ENCODE measurements at places on chromosomes 7 and 10.

DNA sequence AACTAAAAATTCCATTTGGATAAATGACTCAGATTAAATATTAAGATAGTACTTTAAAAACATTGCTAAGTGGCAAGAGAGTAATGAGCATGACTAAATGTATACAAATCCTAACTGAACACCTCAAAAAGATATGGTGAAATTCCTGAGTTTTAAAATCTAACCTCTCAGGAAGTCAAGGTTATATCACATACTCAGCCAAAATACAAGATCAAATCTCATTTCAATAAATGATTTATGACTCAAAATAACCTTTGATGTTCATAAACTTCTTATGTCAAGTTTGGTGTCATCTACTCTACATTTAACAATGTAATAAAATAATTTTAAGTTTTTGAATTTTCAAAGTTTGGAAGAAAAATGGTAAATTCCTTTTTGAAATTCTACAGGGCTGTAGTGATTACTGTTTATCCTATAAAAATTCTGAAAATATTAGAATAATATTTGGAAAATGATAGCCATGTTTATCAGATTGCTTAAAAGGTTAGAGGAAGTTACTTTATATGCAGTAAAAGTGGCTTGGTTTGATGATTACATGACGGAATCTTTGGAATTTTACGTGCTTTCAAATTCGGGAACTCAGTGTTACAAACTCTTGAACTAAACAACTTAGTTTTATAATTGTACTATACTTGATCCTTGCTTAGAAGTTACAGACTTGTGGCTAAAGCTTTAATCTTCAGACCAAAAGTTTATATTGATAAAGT is 43.7 kb downstream of the ASZ1 start:
- no peak for DNase-seq

GRCh38 chr7:104772405-104773345 is 241.3 kb upstream of the KMT2E start:
- DNase-seq: no peak

- no peak for DNase-seq
Measured at GRCh38 chr7:129438839-129439651, 4.8 kb downstream of the STRIP2 start.

- DNase-seq: peak; percentile 83
Measured at GRCh38 chr10:113494761-113495160, 58.1 kb upstream of the HABP2 start.

GRCh38 chr10:68871105-68871711 is 29.9 kb upstream of the DDX50 start:
- peak; percentile 35 for DNase-seq

GRCh38 chr7:92115821-92116220 is 18.5 kb downstream of the CYP51A1 start:
- DNase-seq: no peak

DNA sequence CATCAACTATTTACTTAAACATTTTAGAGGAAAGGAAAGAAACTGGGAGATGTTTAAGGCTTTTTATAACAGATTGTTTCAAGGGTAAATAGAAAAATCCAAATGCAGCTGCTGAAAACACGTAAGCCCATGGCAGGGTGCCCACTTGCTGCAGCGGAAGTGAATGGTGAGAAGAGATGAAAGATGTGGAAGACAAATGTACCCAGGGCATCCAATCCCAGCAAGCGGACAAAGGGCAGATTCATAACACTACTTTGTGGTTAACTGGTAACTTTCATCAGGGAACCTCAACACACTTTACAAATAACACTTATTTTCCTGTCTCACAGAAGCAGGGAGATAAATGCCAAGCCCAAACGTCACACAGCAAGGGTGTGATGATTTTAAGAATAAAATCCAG is 358.4 kb downstream of the KCNMA1 start:
- peak; percentile 82 for DNase-seq

- DNase-seq: no peak
Measured at GRCh38 chr10:131269776-131270460, 41.6 kb downstream of the TCERG1L start.

DNA sequence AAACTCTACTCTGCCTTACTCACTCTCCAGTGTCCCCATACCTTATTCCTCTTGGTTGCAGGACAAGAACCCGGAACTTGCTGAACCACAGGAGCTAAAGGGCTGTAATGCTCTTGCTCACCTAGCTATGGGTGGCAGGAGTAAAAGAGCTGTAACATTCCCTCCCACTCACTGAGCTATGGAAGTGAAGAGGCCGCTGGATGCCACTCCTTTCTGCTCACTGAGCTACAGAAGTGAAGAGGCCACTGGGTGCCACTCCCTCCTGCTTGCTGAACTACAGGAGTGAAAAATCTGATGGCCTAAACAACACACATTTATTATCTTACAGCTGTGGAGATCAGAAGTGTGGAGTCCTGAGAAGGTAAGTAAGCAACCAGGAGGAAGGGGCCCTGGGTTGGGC is 17.5 kb downstream of the MRPS24 start:
- no peak for DNase-seq

GRCh38 chr7:117012284-117012683 is 59.0 kb downstream of the ST7 start:
- no peak for DNase-seq

DNA sequence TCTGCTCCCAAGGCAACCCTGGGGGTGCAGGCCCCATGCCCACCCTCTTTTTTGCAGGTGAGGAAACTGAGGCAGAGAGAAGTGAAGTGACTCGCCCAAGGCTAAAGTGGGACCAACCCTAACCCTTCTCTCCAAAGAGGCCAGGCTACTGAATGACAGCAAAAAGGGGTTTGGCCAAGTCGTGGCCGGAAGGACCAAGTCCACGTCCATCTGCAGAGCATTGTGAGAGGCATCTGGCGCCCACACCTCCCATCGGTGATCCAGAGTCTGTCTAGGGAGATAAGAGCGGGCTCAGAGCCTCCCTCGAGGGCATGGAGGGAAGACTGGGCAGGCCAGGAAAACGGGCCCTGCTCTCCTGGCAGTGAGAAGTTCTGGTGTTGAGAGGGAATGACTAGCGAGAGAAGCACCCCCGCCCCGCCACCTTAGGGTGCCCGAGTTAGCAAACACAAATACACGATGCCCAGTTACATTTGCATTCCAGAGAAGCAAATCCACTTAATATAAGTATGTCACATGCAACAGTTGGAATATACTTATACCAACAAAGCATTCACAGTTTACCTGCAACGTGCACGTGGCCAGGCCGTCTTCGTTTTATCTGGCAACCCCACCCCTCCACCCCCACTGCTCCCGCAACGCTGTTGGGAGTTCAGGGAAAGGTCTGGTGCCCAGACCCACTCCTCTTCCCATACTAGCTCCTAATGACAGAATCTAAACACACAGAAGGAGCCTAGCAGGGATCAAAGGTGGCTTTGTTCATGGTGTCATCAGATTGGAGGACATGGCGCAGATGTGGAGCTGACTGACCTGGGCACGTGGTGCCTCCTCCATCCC is 124.9 kb downstream of the OAT start:
- DNase-seq: no peak

DNA sequence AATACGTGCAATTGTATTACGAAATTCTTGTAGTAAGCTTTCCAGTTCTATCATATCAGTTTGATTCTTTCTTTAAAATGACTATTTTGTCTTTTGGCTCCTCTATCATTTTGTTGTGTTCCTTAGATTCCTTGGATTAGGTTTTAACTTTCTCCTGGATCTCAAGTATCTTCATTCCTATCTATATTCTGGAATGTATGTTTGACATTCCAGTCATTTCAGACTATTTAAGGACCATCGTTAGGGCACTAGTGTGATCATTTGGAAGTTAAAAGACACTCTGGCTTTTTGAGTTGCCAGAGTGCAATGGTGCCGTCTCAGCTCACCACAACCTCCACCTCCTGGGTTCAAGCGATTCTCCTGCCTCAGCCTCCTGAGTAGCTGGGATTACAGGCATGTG is 45.7 kb upstream of the SFTPD start:
- DNase-seq: peak; percentile 36

- no peak for DNase-seq
Measured at GRCh38 chr7:117468174-117468573, 11.7 kb upstream of the CFTR start.

DNA sequence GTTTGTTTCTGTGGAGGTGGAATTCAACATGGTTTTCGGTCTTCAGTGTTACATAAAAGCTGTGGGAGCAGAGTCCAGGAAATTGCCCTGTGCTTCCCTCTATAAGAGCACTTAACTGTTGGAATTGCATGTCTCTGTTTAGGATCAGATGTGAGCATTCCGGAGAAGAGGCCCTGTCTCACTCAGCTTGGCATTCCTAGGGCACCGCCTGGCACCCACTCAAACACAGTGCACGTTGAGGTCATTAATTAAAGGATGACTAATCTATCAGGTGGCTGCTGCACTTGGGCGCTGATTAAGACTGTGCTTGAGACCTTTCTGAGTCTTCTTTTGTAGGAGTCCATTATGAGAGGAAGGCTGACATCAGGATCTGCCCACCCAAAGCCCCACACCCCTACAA is 82.8 kb upstream of the VIPR2 start:
- no peak for DNase-seq

GRCh38 chr7:35802102-35802466 is 1.2 kb downstream of the SEPTIN7 start:
- DNase-seq: no peak

GRCh38 chr10:124345521-124345920 is 73.2 kb downstream of the OAT start:
- no peak for DNase-seq

- DNase-seq: no peak
Measured at GRCh38 chr10:60422809-60423208, 33.1 kb upstream of the ANK3 start.

DNA sequence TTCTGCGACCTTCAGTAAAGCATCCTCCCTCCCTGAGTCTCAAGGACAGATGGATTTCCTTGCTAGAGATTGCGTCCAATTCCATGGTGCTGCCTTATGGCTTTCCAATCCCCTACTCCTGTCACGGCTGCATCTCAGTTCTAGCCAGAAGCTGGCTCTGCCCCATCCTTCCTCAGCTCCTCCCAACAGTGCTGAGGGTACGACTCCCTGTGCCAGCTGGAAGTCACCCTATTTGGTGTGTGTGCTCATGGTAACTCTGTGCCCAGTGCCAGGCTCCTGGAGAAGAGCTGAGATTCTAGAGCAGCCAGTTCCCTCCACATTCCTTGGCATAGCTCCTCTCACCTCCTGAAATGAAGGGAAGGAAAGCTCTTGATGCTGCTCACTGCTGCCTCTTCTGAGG is 185.0 kb upstream of the PODXL start:
- no peak for DNase-seq

DNA sequence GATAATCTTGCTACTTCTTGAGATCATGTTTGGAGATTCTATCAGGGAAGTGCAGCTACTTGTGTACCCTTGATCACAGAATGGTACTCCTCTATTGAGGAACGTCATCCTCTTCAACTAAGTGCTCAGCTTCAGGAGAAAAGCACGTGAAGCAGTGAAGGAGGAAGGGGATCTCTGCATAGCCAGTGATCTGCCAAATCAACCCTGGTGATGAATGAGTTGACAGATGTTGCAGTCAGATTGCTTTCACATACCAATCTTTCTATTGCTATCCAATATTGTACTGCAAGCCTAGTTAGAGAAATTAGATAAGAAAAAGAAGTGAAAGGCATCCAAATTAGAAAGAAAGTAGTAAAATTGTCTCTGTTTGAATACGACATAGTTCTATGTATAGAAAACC is 309.4 kb downstream of the TWIST1 start:
- no peak for DNase-seq

- DNase-seq: peak; percentile 29
Measured at GRCh38 chr7:107891636-107892366, 818 bp downstream of the DLD start.

GRCh38 chr7:136114966-136115762 is 138.0 kb upstream of the MTPN start:
- peak; percentile 48 for DNase-seq
